ENCODE measurements at places on chromosomes 6 and 20.

DNA sequence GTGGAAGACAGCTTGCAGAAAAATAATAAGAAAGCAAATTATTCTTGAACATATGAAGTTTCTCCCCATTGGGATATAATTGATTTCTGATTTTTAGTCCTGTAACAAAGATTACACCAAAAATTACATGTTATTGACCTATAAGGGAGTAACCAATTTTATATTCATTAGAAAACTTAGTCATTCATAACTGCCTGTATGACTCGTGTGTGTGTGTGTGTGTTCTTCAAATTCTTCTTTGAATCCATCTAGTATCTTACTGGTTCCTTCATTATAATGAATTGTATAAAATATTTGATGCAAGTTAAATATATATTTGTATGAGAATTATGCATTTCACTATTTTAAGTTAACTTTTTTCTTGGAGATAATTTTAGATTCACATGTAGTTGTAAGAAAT is 310.4 kb downstream of the HAO1 start:
- DNase-seq: no peak

DNA sequence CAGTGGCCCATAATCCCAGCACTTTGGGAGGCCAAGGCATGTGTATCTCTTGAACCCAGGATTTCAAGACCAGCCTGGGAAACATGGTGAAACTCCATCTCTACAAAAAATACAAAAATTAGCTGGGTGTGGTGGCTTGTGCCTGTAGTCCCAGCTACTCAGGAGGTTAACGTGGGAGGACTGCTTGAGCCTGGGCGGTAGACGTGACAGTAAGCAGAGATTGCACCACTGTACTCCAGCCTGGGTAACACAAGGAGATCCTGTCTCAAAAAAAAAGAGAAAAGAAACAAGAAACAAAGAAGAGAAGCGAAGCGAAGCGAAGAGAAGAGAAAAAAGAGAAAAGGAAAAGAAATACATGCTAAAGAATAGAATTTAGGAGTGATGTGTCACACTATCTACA is 69.2 kb downstream of the NUDT3 start:
- DNase-seq: no peak

GRCh38 chr6:35259948-35260590 is 534 bp downstream of the ZNF76 start:
- DNase-seq: peak; percentile 55

GRCh38 chr20:8094415-8094818 is 37.6 kb upstream of the PLCB1 start:
- no peak for DNase-seq

- DNase-seq: no peak
Observed at GRCh38 chr20:19976595-19977372, 40.4 kb upstream of the NAA20 start.

GRCh38 chr20:42018979-42019378 is 400.8 kb upstream of the CHD6 start:
- no peak for DNase-seq

DNA sequence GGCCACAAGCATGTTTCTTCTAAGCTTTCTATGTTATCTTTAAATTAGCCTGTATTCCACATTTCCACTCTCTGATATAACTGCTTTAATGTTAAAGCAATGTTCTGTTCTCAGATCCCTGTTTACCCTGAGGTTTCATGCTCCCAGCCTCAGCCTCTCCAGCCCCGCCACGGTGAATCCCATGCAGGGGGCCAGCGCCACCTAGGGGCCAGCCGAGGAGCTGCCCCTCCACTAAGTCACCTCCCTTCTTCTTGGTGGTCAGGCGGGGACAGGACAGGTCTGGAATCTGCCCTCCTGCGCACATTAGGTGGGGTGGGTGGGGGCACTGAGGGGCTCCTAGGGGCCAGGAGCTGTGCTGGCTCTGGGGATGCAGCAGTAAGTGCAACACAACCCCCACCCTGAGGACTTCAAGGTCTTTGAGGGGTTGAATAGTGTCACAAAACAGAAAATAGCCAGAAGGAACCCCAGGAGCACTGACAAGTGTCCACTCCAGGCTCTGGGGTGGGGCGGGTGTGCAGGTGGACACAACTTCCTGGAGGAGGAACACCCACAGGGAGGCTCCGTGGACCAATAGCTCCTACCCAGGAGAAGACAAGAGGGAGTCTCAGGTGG is 61.6 kb downstream of the RAB44 start:
- peak; percentile 73 for DNase-seq

DNA sequence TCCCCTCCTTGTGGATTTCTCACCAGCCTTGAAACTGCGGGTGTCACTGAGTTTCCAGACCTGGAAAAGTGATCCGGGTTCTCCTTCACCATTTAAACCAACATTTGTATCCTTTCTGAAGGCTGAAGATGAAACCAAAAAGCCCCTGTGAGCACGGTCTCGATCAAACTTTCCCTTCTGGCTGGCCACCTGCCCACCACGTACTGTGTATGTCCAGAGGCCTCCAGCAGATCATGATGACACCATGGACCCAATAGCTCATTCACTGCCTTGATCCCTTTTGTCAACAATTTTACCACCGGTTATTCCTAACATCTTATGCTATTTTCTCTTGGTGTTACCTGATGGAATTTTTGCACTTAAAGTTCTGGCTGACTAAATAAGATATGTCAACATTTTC is 15.6 kb downstream of the ULBP1 start:
- DNase-seq: no peak

- no peak for DNase-seq
Observed at GRCh38 chr6:64890609-64891008, 816.4 kb downstream of the EYS start.

GRCh38 chr6:1878330-1878729 is 268.6 kb downstream of the FOXC1 start:
- no peak for DNase-seq

GRCh38 chr20:38607351-38607750 is 5.7 kb downstream of the ARHGAP40 start:
- no peak for DNase-seq

DNA sequence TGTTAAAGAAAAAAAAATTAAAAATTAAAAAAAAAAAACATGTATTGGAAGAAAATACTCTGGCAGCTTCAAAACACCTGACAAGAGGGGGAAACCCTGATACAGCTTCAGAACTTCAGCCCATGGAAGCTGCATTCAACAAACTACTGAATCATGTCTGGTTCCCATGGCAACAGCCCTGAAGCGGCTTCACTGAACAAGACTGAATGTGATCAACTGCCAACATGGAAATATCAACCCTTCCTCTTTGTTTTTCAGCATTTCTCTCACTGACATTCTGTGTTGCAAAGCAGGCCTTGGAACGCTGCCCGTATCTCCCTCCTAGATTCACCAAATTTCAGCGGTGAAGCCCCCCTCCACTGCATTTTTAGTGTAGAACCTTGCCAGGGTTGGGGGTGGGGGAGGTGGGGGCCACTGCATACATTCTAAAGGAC is 91.3 kb upstream of the SHLD1 start:
- peak; percentile 12 for DNase-seq

DNA sequence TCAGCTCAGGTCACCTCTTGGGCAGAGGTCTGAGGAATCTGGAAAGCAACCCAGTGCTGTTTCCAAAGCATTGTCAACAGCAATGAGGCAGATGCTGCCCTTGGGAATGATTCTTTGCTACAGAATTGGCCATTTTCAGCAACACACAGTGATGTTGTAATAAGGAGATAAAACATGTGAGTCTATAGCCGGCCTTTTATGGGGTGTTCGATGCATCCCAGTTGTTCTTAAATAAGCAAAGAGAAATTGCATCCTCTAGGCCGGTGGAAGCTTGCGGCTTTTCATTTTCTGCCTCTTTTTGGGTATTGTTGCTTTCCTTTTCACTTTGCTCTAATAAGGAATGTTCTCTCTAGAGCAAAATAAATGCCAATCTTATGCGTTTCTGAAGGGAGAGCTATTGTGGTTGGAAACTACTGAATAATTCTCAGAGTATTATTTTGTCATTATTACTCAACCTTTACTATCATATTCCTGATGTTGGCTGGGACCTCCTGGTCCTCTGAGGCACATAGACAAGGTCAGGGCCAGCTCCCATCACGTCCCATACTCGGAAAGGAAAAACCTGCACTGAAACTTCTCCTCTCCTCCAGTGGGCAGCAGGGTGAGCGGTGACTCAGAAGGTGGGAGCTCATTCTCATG is 214.2 kb downstream of the CDH26 start:
- DNase-seq: no peak

GRCh38 chr6:5782783-5783547 is 223.8 kb downstream of the NRN1 start:
- no peak for DNase-seq

- DNase-seq: no peak
Observed at GRCh38 chr20:45727044-45727443, 4.9 kb downstream of the SPINT4 start.
